Omental fat pad (tissue), 4 donors: ENCODE measurements at places on chromosomes 16 and 17. TPM values are rescaled to one million over a fixed set of nuclear protein-coding genes. Genes with fewer than 3 reads are reported as not detected.

DNA sequence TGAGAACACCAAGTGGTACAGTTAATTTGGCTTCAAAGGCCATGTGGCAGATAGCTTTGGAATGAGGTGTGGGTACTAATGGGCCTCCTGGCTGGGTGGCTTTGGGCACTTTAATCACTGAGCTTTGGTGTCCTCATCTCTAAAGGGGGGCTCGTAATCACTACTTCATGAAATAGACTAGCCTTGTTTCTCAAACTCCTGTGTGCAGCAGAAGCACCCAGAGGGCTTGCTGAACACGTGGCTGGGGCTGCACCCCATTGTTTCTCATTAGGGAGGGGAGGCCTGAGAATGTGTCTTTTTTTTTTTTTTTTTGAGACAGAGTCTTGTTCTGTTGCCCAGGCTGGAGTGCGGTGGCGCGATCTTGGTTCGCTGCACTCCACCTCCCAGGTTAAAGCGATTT lies 5.8 kb downstream of the EPN2 start:
- DNase-seq: no peak

The CFAP97D1 gene
- not detected for total RNA-seq

The GFER gene
- 18.4 TPM for total RNA-seq

GRCh38 chr16:86930001-86930400 lies 351.7 kb downstream of the FOXL1 start:
- no peak for DNase-seq

DNA sequence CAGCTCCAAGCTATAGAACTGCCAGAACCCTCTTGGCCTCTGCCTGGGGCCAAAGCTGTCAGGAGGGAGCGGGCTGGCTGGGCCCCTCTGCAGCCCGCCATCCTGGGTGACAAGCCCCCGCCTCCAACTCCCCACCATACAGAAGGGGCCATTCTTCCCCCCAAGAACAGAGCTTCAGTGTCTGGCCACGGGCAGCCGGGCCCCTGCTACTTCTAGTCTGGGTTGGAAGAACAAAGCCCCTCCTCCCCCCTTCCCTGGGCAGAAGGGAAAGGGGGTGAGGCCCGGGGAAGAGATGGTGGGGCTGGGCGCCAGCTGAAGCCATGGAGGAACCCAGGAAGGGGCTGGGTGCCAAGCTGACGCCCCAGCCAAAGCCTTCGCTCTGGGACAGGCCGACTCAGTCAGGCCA lies 9.0 kb downstream of the NAT9 start:
- DNase-seq: no peak

DNA sequence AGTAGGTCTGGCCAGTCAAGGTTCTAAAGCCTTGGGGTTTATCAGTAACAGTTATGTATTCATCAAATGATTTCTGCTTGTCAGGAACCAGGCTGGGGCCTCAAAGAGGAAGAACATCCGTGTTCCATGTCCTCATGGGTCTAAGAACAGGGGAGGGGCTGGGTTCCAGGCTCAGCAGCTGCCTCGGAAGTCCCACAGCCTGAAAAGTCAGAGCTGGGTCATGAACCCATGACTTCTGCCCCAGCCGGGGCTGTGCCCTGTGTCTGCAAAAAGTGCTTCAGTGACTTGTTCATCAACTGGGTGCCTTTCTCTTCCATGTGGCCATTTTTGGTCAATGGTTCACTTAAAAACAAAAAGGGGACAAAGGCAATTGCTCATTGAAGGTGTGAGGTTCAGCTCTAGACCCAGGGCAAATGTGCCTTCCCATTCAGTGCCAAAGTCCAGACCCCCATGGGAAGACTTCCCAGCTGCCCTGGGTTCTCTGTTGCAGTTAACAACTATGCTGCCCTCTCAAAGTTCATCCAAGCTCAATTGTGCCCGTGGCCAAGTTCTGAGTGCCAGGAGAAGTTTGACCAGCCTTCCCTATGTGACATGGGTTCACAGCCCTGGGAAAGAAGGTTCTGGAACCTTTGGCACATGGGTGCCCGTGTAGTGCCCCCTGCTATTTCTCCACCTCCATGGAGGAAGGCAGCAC lies 18.5 kb downstream of the TBKBP1 start:
- no peak for DNase-seq

GRCh38 chr16:20847550-20847949 lies 41.2 kb downstream of the REXO5 start:
- DNase-seq: no peak

DNA sequence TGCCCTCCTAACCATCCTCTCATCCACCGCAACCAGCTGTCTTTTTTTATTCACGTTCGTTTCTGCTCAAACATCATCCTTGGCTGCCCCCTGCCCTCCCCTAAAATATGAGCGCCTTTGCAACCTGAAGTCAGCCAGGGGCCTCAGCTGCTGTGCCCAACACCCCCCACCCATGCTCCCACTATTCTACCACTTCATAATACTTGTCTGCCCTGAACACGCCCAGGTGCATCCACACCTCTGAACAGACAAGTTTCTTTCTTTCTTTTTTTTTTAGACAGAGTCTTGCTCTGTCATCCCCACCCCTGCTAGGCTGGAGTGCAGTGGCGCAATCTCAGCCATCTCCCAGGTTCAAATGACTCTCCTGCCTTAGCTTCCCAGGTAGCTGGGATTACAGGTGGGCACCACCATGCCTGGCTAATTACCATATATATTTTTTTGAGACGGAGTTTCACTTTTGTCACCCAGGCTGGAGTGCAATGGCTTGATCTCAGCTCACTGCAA lies 26.9 kb downstream of the CEP295NL start:
- no peak for DNase-seq

- no peak for DNase-seq
These were observed 65.5 kb downstream of the IQCK start for GRCh38 chr16:19783363-19784182.

- DNase-seq: no peak
These were observed 28.4 kb downstream of the MYH3 start for GRCh38 chr17:10628756-10629155.

The SDF2 gene
- 44.3 TPM for total RNA-seq

The TP53TG3F gene
- total RNA-seq: not detected

DNA sequence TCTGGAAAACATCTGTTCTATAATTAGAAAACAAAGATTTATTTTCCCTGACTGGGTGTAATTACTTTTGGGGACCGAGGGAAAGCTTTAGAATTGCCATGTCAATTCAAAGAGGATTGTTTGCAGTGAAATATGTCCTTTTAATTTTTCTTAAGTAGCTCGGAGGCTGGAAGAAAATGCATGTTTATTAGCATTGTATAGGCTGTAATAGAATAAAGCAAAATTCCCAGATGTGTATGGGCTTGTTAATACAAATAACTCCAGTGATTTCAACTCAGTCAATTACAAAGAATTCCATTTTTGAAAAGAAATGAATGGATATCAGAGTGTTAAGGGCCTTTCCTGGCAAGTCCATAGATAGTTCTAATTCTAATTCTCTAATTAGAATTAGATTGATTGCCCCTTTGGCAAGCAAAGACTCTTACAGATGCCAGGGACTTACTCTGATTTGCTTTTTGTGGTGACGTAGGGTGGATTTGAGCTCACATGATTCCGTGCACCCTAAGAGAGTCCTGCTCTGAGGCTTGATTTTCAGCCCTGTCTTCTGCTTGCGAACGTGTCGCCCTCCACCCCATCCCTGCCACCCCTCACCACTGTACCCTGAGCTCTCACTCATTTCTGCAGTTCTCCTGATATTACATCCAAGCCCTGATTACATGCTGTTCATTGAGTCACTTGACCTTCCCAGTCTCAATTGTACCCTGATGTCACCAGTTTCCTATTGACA lies 70.0 kb upstream of the FAM20A start:
- no peak for DNase-seq

GRCh38 chr16:73418691-73419090 lies 370.8 kb upstream of the ZFHX3 start:
- no peak for DNase-seq

The EVPLL gene
- not detected for total RNA-seq

The SNX20 gene
- 3.7 TPM for total RNA-seq

- peak; percentile 82 for DNase-seq
These were observed at the start of gene ENGASE for GRCh38 chr17:79074649-79075445. ENGASE (plus strand) TSS chr17:79074824; CDS start chr17:79074945, 121 bp downstream.

DNA sequence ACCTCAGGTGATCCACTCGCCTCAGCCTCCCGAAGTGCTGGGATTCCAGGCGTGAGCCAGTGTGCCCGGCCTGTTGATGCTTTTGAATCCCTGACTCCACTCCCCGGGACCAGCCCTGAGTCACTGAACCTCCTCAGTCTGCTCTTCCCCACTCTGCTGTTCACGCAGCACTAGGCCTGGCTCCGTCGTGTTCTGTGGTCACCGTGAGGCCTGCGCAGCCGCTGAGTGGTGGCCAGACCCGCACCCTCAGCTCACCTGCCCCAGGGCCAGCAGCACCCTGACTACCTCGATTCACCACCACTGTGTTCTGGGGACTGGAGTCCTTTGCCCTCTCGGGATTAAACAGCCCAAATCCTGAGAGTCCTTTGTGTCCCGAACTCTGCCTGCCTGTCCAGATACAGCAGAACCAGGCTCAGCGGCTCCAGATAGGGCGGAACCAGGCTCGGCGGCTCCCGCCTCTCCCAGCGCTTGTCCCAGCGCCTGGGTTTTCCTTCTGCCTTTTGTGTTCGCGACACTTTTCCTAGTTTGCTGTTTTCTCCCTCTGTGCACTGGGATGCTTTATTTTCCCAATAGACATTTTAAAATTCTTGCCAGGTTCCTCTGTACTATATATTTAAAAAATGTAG lies 58.6 kb upstream of the ENDOV start:
- DNase-seq: no peak

The PARN gene
- total RNA-seq: 34.8 TPM

The CCDC92B gene
- total RNA-seq: not detected

The ARHGAP44 gene
- 3.6 TPM for total RNA-seq

DNA sequence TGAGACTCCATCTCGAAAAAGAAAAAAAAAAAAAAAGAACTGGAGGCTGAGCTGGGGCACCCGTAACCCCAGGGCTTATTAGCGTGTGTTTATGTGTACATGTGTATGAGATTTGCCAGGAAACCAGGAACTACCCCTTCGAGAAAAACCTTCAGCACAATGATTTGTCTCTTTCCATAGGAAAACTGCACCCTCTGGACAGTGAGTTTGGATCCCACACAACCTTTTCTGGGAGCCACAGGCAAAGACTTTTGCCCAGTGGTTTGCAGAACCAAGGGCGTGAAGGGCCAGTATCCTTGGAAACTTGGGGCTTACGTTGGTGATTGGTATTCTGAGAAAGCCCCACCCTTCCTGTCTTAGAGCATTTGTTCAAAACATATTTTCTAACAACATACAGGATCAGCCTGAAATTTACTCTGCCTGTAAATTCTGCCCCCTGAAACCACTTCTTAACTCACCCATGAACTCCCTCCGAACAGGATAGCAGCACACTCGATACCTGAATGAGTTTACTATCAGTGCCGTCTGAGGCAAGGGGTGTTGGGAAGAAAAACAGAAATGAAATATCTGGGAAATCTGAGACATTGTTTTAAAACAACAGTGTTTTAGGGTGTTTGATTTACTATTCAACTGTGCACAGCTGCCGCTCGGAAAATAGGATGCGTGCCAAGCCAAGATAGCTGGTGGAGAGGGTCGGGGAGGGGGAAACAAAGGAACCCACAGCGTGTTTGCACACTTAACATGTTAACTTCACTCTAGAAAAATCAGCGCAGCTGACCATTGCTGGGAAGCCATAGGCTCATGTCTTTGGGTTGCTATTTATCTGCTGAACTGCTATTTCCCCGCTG lies 40.2 kb upstream of the MAF start:
- no peak for DNase-seq

DNA sequence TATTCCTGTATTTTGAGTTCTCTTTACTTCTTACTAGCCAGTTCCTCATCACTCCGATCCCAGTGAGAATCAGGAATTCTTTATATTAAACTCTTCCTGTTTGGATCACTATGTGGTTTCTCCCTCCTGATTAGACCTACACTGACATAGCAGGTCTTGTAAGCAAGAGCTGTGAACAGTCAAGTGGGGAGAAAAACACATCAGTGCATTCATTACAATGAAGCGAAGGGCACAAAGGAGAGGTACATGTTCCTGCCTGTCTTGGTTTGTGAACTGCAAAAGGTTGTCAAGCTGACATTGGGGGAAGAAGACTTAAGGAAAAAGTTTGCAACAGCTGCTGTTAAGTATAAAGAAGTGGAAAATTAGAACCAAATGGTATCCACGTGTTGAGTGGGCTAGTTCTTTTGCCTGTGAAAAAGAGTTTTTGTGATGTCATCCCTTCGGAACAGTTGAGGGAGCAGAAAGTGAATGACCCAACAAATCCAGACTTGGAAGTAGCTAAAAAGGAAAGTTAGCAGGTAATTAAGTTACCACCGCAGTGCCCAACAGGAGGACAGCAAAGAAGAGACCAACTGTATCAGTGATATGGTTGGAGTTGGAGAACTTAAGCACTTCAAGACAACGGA lies 23.0 kb upstream of the TRIM25 start:
- DNase-seq: no peak

GRCh38 chr17:14091367-14091766 lies 22.1 kb downstream of the COX10 start:
- DNase-seq: no peak

- no peak for DNase-seq
These were observed 73.1 kb upstream of the TANC2 start for GRCh38 chr17:62892870-62893338.

DNA sequence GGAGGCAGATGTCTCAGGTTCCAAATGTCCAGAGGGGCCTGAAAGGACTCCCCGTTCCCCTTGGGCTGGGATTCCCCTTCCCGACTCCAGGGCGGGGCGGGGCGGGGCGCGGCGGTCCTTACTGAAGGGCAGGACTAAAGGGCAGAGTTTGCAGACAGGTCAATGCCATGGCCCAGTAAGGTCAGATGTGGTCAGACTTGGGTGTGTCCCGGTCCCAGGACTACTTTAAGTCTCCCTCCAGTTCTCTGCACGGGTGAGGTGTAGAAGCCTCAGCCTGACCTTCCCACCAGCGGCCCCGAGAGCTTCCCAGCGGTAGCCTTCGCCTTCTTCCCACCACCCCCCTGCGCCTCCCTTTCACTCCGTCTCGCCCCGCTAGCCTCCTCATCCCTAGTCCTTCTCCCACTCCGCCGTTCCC lies 532 bp downstream of the KDM6B start:
- no peak for DNase-seq

GRCh38 chr16:57039148-57039812 lies 49.9 kb downstream of the NLRC5 start:
- DNase-seq: no peak

- DNase-seq: no peak
These were observed 8.7 kb downstream of the ARHGAP27 start for GRCh38 chr17:45423975-45424335.
